ENCODE measurements at places on chromosomes 6 and 20. TPM values are rescaled to one million over a fixed set of nuclear protein-coding genes. Genes with fewer than 3 reads are reported as not detected.

- H3K36me3 ChIP-seq, result peaks cover 4% of the 10 kb centered on the region
- no peak for DNase-seq
- H3K27me3 ChIP-seq, result no peaks in the 10 kb centered on the region
Measured at GRCh38 chr6:20866036-20866435, 331.8 kb downstream of the CDKAL1 start.

DNA sequence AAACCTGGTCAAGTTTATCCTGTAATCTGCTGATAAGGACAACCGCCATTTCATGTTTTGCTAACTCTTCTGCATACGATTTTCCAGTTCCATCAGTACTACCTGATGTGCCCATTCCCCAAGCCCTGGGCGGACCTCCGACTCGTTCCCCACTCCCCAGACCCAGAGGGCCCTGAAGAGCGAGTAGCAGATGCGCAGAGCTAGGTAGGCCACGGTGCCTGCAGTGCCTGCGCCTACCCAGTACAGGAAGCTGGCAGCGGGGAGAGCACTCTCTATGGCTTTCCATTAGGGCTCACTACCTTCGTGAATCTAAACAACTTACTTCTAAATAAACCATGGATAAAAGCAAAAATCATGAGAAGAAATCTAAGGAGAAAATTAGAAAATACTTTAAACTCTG, 14.3 kb upstream of the ZDHHC14 start:
- H3K27me3 ChIP-seq, result peaks cover 22% of the 10 kb centered on the region
- peaks cover 20% of the 10 kb centered on the region for H3K4me1 ChIP-seq
- DNase-seq, result no peak
- no peaks in the 10 kb centered on the region for H3K36me3 ChIP-seq
- H3K27ac ChIP-seq, result no peak overlapping the region
- no peak overlapping the region for H3K4me3 ChIP-seq

F13A1 gene
- total RNA-seq, result not detected

KHDC1L gene
- total RNA-seq, result not detected
